ENCODE measurements at places on chromosomes 3 and 15.

- DNase-seq = no peak
Observed at GRCh38 chr15:61046291-61046690, 182.8 kb downstream of the RORA start.

DNA sequence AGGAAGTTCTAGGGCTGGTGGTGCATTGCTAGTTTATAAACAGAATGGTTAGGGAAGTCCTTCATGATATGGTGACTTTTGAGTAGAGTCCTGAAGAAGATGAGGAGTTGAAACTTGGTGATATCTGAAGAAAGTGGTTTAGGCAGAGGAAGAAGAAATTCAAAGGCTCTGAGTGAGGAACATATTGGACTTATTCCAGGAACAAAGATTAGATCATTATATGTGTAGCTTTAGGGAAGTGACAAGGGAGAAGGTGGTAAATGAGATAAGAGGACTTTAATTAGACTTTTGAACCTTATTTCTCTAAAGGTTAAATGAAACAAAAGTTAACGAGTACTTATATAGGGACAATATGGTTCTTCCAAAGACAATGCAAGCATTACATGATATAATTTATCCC, 286.7 kb downstream of the DOCK3 start:
- no peak for DNase-seq

DNA sequence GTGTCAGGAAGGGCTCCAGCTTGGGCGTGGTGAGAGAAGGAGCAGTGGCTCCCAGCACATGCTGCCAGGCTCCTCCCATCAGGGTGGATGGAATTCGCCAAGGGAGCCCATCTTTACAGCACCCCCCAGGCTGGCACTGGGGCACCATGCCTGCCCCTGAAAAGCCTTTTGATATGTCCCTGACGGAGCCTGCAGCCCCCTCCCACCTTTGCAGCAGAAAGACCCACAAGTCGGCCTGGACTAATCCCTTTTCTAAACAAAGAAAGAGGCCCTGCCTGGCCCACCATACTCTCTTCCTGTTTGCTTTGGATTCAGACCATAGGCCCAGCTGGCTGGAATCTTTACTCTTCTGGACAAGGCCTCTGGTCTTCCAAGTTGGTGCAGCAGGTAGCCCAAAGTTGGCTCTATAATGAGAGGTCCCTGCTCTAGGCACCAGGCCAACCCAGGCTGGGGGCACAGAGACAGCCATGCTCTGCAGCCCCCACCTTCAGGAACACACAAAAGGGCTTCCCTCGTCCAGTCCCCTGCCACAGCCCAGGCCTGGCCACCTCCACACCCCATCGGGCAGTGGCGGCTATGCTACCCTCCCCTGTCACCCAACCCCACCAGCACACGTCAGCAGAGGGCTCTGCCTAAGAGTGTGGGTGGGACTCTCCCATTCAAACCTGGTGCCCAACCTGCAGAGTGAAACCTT, 5.4 kb downstream of the ANPEP start:
- no peak for DNase-seq

- no peak for DNase-seq
Observed at GRCh38 chr3:117786349-117786748, 1076.8 kb downstream of the TUSC7 start.

GRCh38 chr3:158470944-158471638, 99.9 kb upstream of the MLF1 start:
- no peak for DNase-seq

DNA sequence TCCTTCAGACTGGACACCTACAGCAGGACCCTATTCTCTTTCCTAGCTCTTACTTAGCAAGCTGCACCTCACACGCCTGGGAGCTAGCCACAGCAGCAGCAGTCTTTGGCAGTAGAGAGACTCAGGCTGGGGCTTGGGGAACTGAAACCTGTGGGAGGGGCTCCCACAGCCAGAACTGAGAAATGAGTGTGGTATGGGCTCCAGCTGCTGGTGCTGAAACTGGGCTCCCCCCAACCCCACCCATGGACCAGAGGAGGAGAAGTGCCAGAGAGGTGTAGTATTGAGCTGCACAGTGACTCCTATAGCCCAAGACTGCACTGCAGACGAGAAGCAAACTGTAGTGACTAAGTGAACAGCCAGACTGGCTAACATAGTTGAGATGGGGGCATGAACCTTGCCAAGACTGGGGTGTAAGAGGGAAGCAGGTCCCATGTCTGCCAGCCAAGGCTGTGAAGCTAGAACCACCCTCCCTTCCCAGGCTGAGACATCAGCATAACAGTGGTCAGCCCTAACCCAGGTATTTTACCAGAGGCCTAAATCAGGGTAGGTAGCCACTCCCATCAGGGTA, 62.5 kb downstream of the MYO5A start:
- no peak for DNase-seq

GRCh38 chr3:181457756-181458155, 254.0 kb upstream of the SOX2 start:
- no peak for DNase-seq

- DNase-seq = no peak
Observed at GRCh38 chr3:165439765-165440164, 243.6 kb upstream of the SLITRK3 start.

GRCh38 chr3:150286390-150287147, 121.5 kb upstream of the TSC22D2 start:
- no peak for DNase-seq

GRCh38 chr3:67790043-67790442, 135.6 kb upstream of the SUCLG2 start:
- DNase-seq = no peak

GRCh38 chr15:60093273-60094067, 89.4 kb downstream of the FOXB1 start:
- no peak for DNase-seq

All from NCI-H187 treated with DMSO at 0.1 percent for 48 hours (cell line).